ENCODE measurements at places on chromosomes 1 and 21.

DNA sequence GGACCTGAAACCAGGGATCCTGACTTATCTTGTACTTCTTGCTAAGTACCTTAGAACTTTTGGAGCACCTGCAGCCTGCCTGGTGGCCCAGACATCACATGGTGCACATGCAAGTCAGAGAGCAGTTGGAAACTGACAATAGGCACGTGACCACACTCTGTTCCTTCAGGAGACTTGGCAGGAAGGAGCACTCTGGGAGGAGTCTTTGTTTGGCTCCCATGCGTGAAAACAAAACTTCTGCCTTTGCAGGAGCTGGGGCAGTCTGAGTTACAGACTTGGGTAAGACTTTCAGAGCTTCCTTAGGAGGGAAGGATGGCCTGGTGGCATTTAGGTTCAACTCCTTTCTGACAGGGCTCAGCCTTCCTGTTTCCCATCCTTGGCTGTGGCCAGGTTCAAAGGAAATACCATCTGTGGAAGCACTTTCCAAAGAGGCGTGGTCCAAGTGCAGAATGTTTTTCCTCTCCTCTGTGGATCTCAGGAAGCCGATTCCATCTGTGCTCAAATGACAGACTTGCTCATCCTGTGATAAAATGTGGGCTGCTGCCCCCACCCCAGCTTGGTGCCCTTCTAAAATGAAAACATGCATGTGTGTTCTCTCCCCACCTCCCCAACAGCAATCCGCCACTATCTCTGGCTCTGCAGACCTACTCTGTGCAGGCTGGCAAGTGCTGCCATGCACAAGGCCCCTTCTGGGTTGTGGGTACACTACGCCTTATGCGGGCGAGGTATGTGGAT, 14.1 kb upstream of the ZNF436 start:
- DNase-seq, result no peak

GRCh38 chr1:201882665-201883132, 6.0 kb upstream of the SHISA4 start:
- no peak for DNase-seq

GRCh38 chr1:228939881-228940392, 204.7 kb downstream of the RHOU start:
- no peak for DNase-seq

DNA sequence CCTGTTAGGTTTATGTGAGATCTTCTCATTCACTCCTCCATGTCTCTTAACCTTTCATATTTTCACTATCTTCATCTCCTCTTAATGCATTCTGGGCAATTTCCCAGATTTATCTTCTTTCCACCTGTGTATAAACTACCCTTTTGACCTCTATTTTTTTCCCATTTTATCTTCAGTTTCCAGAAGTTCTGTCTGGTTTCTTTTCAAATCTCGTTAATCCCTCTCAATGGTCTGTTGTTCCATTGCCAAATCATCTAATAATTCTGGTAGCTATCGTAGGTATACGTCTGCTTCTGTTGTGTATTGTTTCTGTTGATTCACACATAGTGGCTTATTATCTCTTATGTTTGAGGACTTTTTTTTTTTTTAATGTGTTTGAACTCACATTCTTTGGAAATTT, 25.7 kb upstream of the HYI start:
- DNase-seq, result no peak

DNA sequence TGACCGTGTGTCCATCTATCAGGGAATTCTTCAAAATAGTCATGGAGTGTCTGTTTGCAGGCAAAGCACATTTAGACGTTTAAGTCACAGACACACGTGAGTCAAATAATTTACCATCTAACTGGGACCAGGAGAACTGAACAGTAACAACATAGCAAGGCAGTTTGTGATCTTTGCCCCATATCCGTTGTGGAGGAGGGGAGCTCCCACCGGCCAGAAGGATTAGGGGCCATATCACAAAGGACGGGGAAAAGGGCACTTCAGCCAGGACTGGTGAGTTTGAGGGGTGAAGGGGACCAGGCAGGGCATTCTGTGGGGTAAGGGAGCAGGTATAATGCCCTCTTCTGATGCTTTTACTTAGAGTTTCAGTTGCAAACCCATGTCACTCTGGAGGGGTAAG, 22.9 kb downstream of the ELAPOR1 start:
- no peak for DNase-seq

GRCh38 chr1:230754796-230755195, 7.6 kb downstream of the CAPN9 start:
- peak; percentile 54 for DNase-seq

GRCh38 chr1:9909234-9910046, 629 bp downstream of the CTNNBIP1 start:
- no peak for DNase-seq

DNA sequence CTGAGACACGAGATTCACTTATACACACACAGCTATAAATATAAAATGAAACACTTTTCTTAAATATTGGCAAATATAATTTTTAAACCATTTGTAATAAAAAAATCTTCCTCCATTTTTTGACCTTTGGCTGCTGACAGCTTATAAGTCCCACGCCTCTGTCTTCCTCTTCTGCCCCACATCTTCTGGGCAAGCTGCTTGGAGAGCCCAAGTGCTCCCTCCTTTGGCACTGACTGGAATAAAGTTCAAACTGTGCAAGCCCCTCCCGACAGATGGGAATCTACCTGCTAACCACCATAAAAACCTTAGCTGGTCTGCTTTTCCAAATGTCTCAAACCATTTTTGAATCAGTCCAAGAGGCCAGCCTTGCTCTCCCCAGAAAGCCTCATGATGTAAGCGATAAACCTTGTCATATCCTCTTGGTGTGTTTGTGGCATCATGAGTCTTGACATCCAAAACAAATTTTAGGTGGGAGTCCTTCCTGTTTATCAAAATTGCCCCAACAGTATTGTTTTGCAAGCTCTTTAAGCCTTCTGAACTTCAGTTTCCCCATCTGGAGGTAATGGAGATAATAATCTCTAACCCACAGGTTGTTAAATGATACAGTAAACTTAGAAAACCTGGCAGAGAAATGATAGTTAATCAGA, 99.8 kb downstream of the SNX7 start:
- DNase-seq, result no peak

- DNase-seq, result peak; percentile 51
Measured at GRCh38 chr1:172969611-172970010, 81.1 kb downstream of the TNFSF18 start.

DNA sequence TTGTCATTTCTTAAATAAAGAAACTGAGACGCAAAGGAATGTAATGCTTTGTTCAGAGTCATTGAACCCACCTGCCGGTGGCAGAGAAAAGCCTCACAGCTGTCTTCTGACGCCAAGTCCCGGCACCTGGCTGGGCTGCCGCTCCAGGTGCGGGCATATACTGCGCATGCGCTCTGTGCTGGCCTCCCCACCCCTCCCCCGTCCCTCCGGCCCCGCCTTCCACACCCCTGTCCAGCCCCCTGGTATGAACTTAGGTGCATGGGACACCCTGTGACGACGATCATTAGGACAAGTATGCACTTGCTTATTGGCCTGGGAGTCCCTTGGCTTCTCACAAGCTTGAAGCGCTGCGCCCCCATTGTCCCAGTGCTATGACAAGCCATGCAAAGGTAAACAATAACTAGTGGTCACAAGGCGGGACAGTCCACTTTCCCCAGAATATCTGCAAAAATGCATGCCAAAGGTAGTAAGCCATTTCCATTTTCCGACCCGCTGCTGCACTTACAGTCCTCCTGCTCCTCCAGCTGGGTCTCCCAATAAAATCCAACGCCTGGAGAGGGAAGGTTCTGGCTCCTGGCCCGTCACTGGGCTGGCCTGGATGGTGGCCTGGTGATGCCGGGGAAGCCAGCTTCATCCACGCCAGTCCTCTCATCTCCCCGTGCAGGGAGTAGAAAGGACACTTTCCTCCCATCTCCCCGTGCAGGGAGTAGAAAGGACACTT, 100.4 kb downstream of the PSMG1 start:
- no peak for DNase-seq

- no peak for DNase-seq
Measured at GRCh38 chr1:110255392-110255787, 45.3 kb downstream of the KCNC4 start.

GRCh38 chr1:14254251-14254650, 344.2 kb upstream of the KAZN start:
- DNase-seq, result no peak

GRCh38 chr21:45209685-45210284, 77.9 kb downstream of the POFUT2 start:
- DNase-seq, result no peak

DNA sequence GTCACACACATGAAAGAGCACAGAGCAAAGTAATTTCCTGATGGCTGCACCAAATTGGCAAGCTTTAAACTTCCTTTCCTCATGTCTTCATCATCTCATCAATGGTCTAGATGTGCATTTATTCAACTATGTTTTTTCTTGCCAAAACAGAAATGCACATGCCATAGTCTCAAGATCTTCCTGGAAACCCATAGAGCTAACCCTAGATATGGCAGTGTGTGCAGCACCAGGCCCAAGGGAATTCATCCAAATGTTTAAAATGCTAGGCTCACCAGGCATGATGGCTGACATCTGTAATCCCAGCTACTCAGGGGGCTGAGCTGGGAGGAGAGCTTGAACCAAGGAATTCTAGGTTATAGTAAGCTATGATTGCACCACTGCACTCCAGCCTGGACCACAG, 31.2 kb upstream of the PALMD start:
- DNase-seq, result no peak

GRCh38 chr1:15627343-15627988, 10.2 kb downstream of the DDI2 start:
- no peak for DNase-seq

- no peak for DNase-seq
Measured at GRCh38 chr1:163823017-163823416, 501.3 kb downstream of the NUF2 start.

DNA sequence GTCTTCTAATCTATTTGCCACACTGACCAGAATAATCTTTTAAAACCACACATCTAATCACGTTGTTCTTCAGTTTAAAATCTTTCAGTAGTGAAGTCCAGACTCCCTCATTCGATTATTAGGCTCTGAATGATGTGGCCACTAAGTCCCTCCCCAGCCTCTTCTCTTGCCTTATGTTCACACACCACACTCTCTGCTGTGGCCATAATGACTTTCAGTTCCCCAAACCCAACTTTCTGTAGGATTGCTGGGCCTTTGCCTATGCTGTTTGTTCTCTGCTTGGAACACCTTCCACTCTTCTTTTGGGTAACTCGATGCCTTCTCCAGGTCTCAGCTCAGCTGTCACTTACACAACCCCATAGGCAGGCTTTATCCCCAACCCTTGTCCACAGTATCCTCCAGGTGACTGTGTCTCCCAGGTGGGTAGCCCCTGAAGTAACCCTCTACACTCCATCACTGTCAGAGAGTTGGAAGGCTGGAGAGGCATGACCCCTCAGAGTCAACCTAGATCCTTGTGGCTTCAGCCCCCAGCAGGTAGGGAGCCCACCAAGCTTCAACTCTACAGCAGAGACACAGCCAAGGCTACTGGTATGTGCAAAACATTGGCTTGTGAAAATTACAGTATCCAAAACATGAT, 8.4 kb upstream of the SLC37A1 start:
- DNase-seq, result no peak

- no peak for DNase-seq
Measured at GRCh38 chr1:23763041-23763577, 15.1 kb upstream of the PITHD1 start.

DNA sequence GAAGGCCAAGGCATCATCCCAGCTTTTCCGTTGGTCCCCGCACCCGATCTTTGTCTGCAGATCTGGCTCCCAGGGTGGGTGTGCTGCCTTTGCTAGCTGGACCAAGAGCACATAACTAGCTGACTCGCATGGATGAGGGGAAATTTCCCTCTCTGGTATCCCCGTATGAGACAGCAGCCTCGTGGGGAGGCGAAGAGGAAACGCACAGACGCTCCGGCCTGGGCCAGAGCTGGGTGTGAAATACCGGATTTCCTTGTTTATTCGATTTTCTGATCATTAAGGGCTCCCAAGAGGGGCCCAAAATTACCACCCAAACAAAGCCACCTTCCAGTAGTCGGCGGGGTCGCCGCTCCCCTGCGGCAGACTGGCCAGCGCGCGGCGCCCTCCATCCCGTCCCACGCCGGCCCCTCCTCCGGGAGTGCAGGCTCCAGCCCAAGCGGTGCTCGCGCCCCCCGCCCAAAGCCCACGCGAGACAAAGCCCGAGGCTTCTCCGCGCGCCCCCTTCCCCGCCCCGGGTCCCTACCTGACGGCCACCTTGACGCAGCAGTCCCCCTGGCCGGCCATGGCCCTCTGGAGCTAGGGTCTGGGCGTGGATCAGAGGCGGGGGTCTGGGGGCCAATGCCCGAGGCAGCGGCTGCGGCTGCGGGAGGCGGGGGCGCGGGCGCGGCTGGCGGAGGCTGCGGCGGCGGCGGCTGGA, 546 bp downstream of the KIF21B start:
- DNase-seq, result no peak

GRCh38 chr1:216892581-216893160, 169.4 kb upstream of the ESRRG start:
- DNase-seq, result no peak

- DNase-seq, result peak; percentile 38
Measured at GRCh38 chr21:41170859-41171609, 3.1 kb downstream of the BACE2 start.
